ENCODE measurements at places on chromosomes 6 and 20.
A peak's percentile ranks its signal among the peaks of the same experiment; 100 is the strongest.

GRCh38 chr6:7750197-7750596 lies 24.3 kb downstream of the BMP6 start:
- DNase-seq = no peak

GRCh38 chr20:52746190-52746589 lies 226.0 kb upstream of the TSHZ2 start:
- no peak for DNase-seq

DNA sequence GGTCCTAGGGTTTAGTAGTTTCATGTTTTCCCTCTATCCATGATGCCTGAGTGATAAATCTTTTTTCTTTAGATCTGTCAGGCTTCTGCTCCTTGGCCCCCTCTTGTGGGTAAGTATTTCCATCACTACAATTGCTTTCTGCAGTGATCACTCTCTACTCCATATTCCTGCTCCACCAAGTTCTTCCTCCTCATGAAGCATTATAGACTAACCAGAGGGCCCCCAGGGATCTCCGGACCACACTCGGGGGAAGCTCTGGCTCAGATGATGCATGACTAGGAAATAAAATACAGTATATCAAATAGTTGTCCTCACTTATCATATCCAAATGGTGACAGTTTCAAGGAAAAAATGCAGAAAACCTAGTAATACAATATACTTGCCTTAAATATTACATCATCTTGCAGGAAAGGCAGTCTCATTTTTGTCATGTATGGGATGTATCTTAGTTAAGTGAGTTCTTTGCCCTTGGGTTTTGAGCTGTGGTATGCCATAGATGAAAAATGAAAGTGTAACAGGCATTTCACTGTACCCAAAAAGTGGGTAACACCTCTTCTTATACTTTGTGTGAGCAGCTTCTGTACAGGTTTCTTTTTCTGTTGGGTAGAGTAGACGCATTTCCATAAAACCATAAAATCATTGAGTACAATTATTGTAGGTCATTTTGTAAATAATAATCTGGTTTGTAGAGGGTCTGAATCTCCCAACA lies 200.9 kb upstream of the EYA4 start:
- DNase-seq = no peak

- no peak for DNase-seq
Measured at GRCh38 chr6:112150363-112150762, 63.0 kb downstream of the FAM229B start.

DNA sequence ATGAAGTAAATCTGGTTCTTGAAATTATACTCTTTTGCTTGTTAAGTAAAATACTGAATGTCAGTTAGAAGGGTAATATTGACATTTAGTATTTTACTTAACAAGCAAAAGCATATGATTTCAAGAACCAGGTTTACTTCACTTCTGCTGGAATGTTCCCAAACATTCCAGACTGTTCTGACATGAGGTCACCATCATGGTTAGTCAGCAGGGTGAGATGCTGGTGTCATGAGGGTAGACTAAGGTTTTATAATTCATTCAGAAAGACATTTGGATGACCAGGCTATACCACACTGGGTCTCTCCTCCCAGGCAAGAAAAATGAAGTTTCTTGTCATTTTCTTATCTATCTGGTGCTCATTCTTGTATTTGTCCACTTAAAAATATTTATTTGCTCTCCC lies 414.4 kb upstream of the MMS22L start:
- no peak for DNase-seq

DNA sequence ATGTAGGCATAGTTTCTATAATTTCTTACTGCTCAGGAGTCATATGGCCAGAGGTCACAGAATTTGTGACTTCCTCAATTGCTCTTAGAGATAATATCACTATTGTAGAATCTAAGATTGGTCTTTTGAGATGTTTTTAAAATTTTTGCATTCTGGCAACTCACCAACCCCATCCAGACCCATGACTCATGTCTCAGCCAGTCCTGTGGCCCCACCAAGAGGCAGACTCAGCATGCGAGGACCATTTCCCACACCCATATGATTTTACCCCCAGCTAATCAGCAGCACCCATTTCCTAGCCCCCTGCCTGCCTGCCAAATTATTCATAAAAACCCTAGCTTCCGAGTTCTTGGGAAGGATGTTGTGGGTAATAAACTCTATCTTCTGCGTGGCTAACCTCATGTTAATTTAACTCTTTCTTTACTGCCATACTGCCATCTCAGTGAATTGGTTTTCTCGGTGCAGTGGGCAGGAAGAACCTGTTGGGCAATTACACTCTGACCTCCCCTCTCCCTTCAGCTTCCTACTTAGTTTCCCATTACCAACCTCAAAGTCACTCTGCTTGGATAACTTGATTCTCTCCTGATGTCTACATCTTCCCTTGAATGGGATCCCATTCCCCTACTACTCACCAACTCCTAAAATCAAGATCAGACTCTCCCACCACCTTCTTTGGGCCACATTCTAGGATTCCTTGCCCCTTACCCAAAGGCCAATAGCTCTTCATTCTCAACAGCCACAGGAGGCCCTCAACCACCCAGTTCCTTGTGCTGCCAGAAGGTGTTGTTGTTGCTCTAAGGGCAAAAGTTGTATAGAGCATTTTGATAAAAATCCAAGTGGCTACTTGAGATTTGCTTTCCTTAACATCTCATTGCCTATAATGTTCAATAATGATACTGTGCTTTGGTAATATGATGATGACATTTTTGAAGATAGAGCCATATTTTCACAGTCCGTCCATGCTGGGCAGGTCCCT lies 16.2 kb upstream of the IYD start:
- no peak for DNase-seq

DNA sequence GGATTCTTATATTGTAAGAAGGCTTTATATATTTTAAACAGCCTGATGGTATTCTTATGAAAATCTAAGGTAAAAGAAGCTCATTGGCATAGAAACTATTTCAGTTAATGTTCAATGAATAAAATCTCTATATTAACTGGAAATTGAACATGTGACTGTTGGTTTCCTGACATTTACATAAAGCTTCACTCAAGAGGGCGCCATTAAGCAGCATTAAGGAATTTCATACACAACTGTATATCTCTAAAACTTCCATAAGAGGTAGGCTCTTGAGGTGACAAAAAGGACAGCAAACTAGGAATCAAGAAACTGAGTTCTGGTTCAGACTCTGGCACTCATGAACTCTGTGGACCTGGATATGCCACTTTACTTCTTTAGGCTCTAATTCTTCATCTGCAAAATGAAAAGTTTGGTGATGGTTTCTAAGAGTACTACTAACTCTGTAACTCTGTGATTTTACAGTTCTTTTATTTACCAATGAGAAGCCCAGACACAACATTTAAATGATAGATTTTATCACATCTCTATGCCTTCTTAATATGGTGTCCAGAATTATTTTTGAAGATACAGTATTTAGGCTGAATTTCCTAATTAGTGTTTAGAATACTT lies 147.5 kb downstream of the FLRT3 start:
- DNase-seq = no peak

DNA sequence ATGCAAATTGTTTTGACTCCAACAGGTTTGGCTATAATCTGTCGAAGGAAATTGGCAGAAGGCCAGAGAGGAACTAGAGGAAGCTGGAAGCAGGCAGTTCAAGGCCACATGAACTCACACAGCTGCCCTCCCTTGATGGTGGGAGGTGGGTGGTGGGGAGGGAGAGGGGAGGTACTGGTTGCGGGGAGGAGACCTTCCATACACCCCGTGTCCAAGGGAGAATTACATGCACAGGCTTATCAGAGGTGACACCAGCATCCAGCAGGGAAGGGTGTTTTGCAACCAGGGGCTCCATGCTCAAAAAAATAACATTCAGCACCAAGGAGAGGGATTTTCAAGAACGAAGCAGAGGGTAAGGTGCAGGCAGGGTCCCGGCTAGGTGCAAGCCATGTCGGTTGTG lies 9.1 kb downstream of the PRND start:
- peak; percentile 15 for DNase-seq

- DNase-seq = no peak
Measured at GRCh38 chr6:147401779-147402178, 106.7 kb upstream of the SAMD5 start.

DNA sequence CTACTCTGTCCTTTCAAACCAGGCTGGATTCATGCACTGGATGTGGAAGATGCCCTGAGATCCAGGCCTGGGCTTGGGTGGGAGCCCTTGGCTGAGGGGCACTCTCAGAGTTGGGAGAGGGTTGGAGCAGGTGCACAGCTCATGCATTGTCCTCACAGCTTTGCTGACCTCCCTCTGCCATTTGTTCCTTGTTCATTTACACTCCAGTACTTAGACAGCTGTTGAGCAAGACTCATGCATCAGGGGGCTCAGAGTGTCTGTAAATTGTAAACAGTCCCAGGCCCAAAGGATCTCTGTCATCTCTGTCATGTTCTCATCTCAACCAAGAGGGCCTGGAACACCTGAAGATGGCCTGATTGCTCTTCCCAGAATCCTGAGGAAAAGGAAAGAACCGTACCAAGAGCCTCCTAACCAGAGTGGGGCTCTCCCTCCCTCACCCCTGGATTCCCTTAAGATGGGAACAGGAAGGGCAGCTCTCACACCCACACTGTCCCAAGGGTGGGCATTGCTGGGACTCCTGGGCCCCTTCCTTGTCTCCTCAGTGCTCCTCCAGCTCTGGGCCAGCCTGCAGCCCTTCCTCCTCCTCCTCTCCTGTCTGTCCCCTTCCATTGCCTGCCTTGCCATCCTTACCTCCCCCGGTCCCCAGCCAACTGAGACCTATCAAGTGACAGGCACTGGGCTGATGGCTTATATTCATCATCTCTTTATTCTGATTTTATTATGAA lies 132.9 kb downstream of the FOXO3 start:
- no peak for DNase-seq

- peak; percentile 44 for DNase-seq
Measured at GRCh38 chr6:4210629-4211419, 75.4 kb upstream of the ECI2 start.

GRCh38 chr6:28914941-28915340 lies 8.8 kb downstream of the TRIM27 start:
- no peak for DNase-seq

- no peak for DNase-seq
Measured at GRCh38 chr6:36814249-36814648, 25.0 kb downstream of the CPNE5 start.

DNA sequence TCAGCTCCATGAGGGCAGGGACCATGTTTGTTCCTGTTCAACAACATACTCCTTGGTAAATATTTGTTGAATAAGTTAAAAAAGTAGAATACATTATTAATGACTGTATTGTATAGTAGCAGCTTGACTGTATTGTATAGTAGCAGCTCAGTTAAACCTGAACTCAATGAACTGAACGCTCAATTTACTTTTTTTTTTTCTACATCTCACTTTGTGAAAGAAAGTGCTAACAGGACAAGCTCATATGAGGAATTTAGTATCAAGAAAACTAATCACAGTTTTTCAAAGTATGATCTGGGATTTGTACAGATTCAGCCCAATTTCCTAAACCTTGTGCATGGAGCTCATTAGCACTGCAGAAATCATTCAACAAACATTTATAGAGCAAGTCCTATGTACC lies 38.8 kb upstream of the NR2E1 start:
- DNase-seq = no peak

DNA sequence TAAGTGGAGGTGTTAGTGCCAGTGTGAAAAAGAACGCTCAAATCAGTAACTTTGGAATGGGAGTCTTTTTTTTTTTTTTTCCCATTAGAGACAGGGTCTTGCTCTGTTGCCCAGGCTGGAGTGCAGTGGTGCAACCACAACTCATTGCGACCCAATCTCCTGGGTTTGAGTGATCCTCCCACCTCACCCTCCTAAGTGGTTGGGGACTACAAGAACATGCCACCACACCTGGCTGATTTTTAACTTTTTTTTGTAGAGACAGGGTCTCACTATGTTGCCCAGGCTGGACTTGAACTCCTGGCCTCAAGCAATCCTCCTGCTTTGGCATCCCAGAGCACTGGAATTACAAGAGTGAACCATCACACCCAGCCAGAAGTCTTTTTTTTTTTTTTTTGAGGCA lies 19.7 kb downstream of the LATS1 start:
- DNase-seq = no peak

- peak; percentile 26 for DNase-seq
Measured at GRCh38 chr6:28683945-28684538, 158.4 kb downstream of the GPX5 start.

- no peak for DNase-seq
Measured at GRCh38 chr6:127147534-127147933, 29.1 kb downstream of the RSPO3 start.

DNA sequence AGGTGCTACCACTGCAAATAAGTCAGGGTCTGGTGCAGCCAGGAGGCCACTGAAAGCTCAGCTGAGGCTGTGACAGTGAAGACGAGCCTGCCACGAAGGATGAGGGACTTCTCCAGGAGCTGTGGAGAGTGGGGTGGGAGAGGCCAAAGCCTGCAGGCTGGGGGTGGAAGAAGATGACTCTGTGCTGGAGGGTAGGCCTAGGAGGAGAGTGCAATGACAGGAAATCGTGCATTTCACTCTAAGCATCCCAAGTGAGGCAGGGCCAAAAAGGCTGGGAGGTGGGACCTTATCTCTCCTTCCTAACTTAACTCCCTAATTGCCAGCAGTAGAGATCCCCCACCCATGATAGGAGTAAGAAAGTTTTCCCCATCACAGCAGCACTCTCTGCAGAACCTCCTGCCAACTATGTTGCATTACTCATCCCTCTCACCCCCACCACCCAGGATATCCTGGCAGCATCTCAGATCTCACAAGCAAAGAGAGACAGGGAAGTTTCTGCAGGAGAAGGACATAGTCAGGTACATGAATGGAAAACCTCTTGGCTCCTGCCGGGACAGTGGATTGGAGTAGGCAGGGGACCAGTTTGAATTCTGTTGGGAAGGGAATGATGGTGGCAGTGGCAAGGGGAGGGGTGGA lies 466.2 kb downstream of the CDH26 start:
- no peak for DNase-seq

- DNase-seq = peak; percentile 13
Measured at GRCh38 chr6:136723780-136724179, 68.5 kb downstream of the MAP3K5 start.

- DNase-seq = no peak
Measured at GRCh38 chr6:24974182-24975171, 38.7 kb upstream of the RIPOR2 start.

- DNase-seq = no peak
Measured at GRCh38 chr6:163367497-163368183, 46.9 kb upstream of the QKI start.

DNA sequence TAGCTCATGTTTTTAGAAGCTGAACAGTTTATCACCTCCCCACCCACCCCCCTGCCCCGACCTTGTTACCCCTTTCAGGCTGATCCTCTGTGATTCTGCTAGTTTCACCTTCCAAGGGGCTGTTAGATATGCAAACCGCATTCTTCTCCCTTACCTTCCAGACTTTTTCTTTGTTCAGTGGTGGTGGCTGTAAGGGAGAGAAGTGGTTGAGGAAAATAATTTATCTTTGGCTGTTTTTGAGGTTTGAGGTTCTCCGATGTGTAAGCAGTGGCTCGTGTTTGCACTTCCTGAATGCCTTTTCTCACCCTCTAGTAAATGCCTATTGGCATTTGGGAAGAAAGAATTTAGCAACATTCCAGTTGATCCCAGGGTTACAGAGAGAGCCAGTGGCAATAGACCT lies 69.4 kb upstream of the KCNG1 start:
- DNase-seq = no peak

- DNase-seq = peak; percentile 74
Measured at GRCh38 chr20:8305449-8305978, 173.4 kb downstream of the PLCB1 start.

Data from DND-41 (cell line).